ENCODE measurements at places on chromosomes 7 and 10.

GRCh38 chr7:70776627-70777101, 355.3 kb upstream of the GALNT17 start:
- no peak for DNase-seq

GRCh38 chr7:12764458-12764891, 77.0 kb downstream of the ARL4A start:
- DNase-seq, result no peak

DNA sequence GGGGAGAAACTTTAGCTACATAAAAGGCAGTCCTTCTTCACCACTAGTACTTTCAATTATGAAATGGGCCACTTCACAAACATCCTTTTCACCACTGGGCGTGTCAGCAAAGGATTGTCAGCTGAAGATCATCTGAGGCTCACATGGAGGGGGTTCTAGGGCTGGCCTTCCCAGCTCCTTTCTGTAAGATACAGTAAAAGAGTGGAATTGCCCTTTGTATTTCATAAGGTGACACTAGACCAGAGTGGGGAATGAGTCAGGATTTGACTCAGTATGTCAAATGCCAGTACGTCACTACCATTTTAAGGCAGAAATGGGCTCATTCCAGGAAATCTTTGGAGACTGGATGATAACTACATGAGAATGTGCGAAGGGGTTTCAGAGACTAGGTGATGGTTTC, 21.2 kb upstream of the BLOC1S2 start:
- no peak for DNase-seq

GRCh38 chr10:130362308-130362761, 226.1 kb downstream of the GLRX3 start:
- DNase-seq, result no peak

- no peak for DNase-seq
Observed at GRCh38 chr10:100887761-100888296, 24.9 kb upstream of the SLF2 start.

DNA sequence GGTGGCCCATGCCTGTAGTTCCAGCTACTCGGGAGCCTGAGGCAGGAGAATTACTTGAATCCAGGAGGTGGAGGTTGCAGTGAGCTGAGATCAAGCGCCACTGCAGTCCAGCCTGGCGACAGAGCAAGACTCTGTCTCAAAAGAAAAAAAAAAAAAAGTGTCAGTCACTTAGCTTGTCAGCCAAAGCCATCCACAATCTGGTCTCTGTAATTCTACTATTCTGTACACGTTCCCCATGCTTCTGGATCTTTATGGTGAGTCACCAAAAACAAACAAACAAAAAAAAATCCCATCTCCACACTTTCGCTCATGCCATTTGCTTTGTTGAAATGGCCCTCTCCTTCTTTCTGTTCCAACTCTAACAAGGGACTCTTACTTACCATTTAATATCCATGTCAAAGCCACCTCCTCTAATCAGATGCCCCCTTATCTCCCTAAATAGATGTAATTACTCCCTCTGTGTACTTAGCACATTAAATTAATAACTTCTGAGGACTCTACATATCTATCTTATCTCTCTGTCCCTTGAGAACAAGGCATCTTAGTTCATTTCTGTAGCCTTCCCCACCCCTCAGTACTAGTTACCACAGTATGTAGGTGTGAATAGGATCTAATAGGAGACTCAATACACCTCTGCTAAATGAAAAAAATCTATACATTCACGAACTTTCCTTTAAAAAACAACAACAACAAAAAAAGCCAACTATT, 128.4 kb downstream of the ELMO1 start:
- DNase-seq, result no peak

GRCh38 chr10:8298896-8299570, 244.5 kb downstream of the GATA3 start:
- no peak for DNase-seq

GRCh38 chr10:46228563-46229071, 58.2 kb upstream of the ANTXRL start:
- DNase-seq, result peak; percentile 56

- peak; percentile 48 for DNase-seq
Observed at GRCh38 chr10:79241990-79242619, 105.2 kb upstream of the PPIF start.

GRCh38 chr7:73827567-73828106, 3.2 kb upstream of the CLDN4 start:
- no peak for DNase-seq

GRCh38 chr10:115020449-115020848, 72.7 kb upstream of the ATRNL1 start:
- no peak for DNase-seq

- DNase-seq, result no peak
Observed at GRCh38 chr10:75660823-75661222, 229.4 kb downstream of the LRMDA start.

GRCh38 chr10:11930312-11930978, 107.3 kb downstream of the PROSER2 start:
- DNase-seq, result no peak

DNA sequence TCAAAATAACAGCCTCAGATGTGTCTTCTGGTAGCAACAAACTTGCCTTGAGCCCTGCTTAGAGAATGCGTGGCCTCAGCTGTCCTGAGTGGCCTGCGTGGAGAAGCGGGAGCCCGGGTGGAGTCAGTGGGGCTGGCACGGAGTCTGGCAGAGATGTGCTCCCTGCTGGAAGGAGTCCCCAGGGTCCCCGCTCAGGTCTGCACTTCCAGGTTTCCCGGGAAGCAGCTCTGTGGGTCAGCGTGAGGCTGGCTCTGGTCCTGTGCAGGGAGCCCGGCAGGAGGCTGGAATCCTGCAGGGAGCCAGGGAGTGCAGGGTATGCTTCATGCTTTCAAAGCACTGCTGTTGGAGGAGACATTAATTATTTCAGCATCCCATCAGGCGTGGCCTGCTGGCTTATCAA, 10.1 kb downstream of the CPSF4 start:
- no peak for DNase-seq

- no peak for DNase-seq
Observed at GRCh38 chr7:12504149-12504548, 66.4 kb upstream of the SCIN start.

DNA sequence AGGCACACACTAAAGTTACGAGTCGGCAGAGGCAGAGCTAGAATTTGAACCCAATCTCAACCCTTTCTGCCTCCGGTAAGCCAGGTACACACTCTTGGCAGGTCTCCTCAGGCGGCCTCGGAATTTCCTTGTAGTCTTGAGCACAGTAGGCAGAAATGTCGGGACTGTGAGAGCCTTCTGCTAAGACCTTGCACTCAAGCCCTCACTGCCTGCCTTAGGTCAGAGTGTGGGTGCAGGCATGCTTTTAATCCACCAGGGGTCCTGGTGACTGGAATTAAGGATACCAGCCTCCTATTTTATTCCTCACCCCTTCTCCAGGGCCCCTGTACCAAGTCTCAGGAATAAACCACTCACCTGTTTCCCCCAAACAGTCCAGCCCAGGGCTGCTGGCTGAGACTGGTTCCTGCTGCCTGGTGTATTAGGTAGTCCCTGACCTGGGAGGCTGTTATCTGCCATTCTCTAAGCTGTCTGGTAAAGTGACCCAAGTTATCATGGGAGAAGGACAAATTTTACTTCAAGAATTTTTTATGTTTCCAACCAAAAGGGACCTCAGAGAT, 855 bp downstream of the ATP6V1F start:
- peak; percentile 57 for DNase-seq

DNA sequence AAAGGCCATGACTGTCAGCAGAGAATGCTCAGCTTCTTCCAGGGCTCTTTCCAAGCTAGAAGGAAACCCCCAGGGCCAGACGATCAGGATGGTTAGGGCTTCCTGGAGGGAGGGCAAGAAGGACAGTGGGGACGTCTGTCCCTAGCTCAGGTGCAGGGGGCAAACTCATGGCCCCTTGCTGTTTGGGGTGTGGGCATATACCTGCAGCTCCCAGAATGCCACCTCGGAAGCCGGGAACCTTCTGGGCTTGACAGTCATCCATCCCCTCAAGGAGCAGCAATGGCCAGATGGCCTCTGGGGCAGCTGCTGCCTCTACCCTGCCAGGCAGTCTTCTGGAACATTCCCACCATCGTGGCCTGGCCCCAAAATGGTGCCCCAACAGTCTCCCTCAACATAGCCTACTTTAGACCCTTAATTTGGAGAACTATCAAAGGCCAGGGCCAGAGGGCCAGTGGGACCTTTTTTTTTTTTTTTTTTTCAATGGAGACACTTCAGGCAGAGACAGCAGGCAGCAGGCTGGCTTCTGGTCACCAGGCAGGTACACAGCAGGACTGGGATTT, 40.2 kb upstream of the ZMIZ1 start:
- no peak for DNase-seq

DNA sequence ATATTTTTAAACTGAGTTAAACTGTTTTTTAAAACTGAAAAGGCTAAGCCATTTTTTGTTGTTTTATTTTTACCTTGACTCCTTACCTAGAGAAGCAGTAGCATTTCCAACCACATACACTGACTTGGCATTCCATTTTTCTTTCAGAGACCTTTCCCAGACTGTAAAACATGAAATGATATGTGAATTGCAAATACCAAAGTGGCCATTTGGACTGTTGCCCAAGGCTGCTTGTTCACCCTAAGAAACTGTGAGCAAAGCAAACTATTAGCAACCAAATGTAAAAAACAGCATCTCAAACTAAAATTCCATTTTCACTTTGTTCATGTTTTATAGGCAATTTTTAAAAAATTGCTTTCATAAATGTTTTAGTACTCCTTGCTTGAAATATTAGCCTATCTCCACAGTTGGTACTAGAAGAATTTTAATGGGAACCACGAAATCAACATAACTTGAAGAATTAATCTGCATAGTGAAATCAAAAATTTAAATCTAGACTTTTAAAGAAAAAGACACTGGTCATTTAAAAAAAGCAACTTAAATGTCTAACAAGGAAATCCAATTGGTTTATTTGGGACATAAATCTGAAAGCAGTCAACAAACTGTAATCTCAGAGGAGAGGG, 10.8 kb downstream of the UROS start:
- no peak for DNase-seq

DNA sequence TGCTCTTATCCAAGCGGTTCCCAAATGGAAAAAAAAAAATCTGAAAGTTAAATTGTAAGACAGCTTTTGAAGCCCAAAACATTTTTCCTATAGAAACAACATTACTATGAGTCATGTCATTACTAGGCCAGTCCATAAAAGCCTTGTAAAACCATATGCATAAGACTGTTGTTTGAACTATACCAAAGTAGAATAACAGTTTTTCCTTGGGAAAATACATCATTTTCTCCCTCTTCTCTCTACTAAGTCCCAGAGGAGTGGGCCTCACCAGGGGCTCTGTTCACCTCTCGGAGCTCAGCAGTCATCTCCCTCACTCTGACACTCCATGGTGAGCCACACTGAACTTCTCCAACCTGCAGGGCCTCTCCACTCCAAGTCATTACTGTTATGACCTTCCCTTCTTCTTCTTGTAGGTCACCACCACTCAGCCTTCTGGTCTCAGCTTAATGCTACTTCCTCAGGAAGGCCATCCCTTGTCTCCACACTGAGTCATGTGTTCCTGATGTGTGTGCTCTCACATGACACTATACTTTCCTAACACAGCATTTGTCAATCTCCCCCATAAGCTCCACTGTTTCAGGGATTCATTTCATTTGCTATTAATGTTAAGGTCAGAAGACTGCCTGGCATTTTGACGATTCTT, 32.5 kb downstream of the ZNF438 start:
- DNase-seq, result no peak

GRCh38 chr10:14179251-14179650, 151.5 kb downstream of the FRMD4A start:
- no peak for DNase-seq

GRCh38 chr10:97336446-97336845, 1.9 kb upstream of the FRAT2 start:
- no peak for DNase-seq
